T-helper 17 cell (primary cell): ENCODE measurements at places on chromosomes 1 and 21. TPM values are rescaled to one million over a fixed set of nuclear protein-coding genes. Genes with fewer than 3 reads are reported as not detected.

DNA sequence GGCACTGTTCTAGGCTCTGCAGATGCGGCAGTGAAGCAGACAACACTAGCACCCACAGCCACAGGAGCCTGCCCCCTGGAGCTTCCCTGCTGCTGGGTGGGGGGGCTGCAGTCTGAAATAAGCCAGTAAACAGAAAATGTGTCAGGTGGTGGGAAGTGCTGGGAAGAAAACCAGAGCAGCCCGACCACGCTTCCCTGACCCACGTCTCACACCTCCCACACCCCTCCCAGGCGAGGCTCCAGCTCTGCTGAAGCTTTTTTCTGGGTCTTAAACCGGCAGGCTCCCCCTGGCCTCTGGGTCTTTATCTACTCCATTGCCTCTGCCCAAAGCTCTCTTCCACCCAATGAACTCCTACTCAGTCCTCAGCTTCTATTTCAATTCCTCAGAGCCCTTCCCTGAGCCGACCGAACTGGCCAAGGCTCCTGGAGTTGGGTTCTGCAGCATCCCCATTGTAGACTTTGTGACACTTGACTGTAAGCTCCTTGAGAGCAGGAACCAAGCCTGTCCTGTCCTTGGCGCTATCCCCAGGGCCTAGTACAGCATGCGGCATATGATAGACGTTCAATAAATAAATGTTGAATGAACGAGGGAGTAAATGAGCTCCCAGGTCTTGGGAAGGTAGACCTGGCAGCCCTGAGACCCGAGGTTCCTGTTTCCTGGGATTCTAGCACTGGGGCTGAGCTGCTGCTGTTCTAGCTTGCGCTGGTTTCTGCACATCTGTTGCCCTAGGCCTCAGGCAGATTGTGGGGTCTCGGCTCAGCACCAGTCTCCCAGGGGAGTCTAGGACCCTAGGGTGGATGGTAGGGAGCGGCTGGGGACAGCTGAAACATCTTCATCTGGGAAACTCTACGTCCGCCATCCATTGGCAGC, 18.4 kb downstream of the MIIP start:
- H3K36me3 ChIP-seq, result no peaks in the 10 kb centered on the region
- H3K27ac ChIP-seq, result no peak overlapping the region
- H3K4me1 ChIP-seq, result no peaks in the 10 kb centered on the region
- no peak overlapping the region for H3K4me3 ChIP-seq

- H3K36me3 ChIP-seq, result peaks cover 2% of the 10 kb centered on the region
- H3K27me3 ChIP-seq, result peaks cover 5% of the 10 kb centered on the region
- DNase-seq, result peak; percentile 15
- no peak overlapping the region for H3K27ac ChIP-seq
- H3K4me1 ChIP-seq, result peaks cover 13% of the 10 kb centered on the region
Observed at GRCh38 chr1:231039161-231040018, 664 bp downstream of the FAM89A start.

DNA sequence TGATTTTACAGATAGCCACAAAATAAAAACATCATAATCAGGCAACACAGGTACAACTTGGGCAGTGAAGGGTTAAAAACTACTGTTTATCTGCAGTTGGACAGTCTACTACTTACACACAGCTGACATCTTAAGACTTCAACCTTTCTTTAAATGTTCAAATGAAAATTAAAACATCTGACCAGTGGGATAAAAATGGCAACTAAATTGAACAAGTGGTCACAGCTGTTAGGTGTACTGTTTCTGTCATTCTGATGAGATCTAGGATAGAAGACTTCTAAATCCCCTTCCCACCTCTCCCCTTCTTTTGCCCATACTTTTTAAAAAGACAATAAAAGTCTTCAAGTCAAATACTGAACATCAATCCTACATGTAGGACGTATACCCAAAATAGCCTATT, 56.2 kb downstream of the ENAH start:
- peaks cover 15% of the 10 kb centered on the region for H3K27me3 ChIP-seq
- DNase-seq, result no peak
- peaks cover 4% of the 10 kb centered on the region for H3K36me3 ChIP-seq
- H3K27ac ChIP-seq, result no peak overlapping the region
- H3K4me1 ChIP-seq, result no peaks in the 10 kb centered on the region
- H3K4me3 ChIP-seq, result no peak overlapping the region

GRCh38 chr1:62725255-62725654, 37.1 kb upstream of the DOCK7 start:
- peaks cover 5% of the 10 kb centered on the region for H3K36me3 ChIP-seq
- peaks cover 25% of the 10 kb centered on the region for H3K27me3 ChIP-seq
- peak overlapping the region; percentile 31 for H3K4me3 ChIP-seq
- no peak for DNase-seq

DNA sequence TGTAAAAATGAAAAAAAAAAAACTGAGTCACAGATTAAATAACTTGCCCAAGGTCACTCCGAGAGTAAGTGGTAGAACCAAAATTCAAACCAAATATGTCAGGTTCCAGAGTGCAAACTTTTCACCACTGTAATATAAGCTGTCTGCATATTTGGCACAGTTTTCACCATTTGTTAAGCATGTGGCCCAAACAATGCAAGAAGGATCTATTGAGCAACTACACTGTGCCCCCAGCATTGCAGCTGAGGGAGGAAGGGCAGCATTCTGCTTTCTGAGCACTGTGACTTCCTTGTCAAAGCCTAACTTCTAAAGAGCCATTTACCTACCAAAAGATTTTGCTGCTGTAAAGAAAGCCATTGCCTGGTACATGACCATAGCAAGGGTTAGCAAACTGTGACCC, 133.4 kb downstream of the SYT2 start:
- H3K36me3 ChIP-seq, result peaks cover 19% of the 10 kb centered on the region
- no peak overlapping the region for H3K27ac ChIP-seq
- no peak overlapping the region for H3K4me3 ChIP-seq
- H3K27me3 ChIP-seq, result no peaks in the 10 kb centered on the region
- DNase-seq, result no peak

DNA sequence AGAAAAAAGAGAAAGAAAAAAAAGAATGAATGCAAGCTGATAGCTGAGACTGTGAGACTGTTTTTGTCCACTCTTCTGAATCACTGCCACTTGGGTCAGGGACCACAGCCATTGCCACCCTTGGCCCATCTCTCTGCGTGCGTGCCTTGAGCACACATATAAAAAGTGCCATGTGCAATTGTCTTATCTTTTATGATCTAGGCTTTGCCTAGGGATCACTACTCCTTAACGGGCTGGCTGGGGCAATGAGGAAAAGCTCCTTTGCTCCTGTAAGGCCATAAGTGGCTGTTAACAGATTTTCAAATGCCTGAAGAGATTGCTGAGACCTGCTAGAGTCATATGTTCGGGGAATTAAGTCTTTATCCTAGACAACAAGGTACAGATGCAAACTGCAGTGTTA, 8.2 kb downstream of the SPATA46 start:
- H3K4me1 ChIP-seq, result peaks cover 2% of the 10 kb centered on the region
- H3K36me3 ChIP-seq, result no peaks in the 10 kb centered on the region
- no peak overlapping the region for H3K4me3 ChIP-seq
- no peak overlapping the region for H3K27ac ChIP-seq

- DNase-seq, result no peak
- H3K36me3 ChIP-seq, result peaks cover 3% of the 10 kb centered on the region
- no peaks in the 10 kb centered on the region for H3K27me3 ChIP-seq
- no peak overlapping the region for H3K27ac ChIP-seq
Observed at GRCh38 chr21:29144736-29145353, 14.4 kb downstream of the MAP3K7CL start.

- peaks cover 7% of the 10 kb centered on the region for H3K4me1 ChIP-seq
- H3K36me3 ChIP-seq, result no peaks in the 10 kb centered on the region
- H3K4me3 ChIP-seq, result no peak overlapping the region
- H3K27ac ChIP-seq, result no peak overlapping the region
- H3K27me3 ChIP-seq, result no peaks in the 10 kb centered on the region
- DNase-seq, result no peak
Observed at GRCh38 chr21:38760017-38760761, 45.5 kb upstream of the ETS2 start.

GRCh38 chr1:151494741-151495281, 16.4 kb upstream of the CGN start:
- H3K27me3 ChIP-seq, result no peaks in the 10 kb centered on the region
- H3K4me3 ChIP-seq, result no peak overlapping the region
- H3K27ac ChIP-seq, result no peak overlapping the region
- H3K36me3 ChIP-seq, result peaks cover 4% of the 10 kb centered on the region
- H3K4me1 ChIP-seq, result no peaks in the 10 kb centered on the region

Gene FHAD1
- not detected for total RNA-seq

GRCh38 chr1:67515324-67516080, 85.3 kb upstream of the SERBP1 start:
- peaks cover 7% of the 10 kb centered on the region for H3K27me3 ChIP-seq
- peaks cover 2% of the 10 kb centered on the region for H3K36me3 ChIP-seq
- H3K4me1 ChIP-seq, result no peaks in the 10 kb centered on the region

DNA sequence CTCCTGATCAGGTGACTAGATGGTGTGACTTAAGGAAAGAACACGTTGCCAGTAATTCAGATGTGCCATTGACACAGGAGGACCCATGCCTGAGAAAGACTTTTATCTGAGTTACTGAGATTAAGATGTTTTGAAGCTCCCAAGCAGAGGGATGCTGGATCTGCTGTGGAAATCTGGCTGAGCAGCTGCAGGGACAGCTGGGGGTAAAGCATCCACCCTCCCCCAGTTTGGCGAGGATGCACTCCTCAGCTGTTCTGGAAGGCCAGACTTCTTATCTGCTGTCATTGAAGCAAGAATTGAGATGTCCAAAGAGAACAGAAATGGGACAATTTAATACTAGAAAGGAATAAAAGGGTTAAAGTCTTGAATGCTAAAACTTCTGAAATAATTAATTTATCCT, 25.7 kb downstream of the TTC3 start:
- no peak overlapping the region for H3K27ac ChIP-seq
- H3K27me3 ChIP-seq, result no peaks in the 10 kb centered on the region
- no peak for DNase-seq
- H3K36me3 ChIP-seq, result peaks cover 4% of the 10 kb centered on the region
- no peak overlapping the region for H3K4me3 ChIP-seq

GRCh38 chr1:46131093-46131492, 1.3 kb downstream of the PIK3R3 start:
- no peak overlapping the region for H3K27ac ChIP-seq
- peaks cover 21% of the 10 kb centered on the region for H3K4me1 ChIP-seq
- DNase-seq, result no peak

GRCh38 chr1:201724766-201725118, 104.2 kb upstream of the IPO9 start:
- no peak overlapping the region for H3K4me3 ChIP-seq
- H3K27ac ChIP-seq, result peak overlapping the region; percentile 24
- DNase-seq, result no peak
- peaks cover 4% of the 10 kb centered on the region for H3K4me1 ChIP-seq

DNA sequence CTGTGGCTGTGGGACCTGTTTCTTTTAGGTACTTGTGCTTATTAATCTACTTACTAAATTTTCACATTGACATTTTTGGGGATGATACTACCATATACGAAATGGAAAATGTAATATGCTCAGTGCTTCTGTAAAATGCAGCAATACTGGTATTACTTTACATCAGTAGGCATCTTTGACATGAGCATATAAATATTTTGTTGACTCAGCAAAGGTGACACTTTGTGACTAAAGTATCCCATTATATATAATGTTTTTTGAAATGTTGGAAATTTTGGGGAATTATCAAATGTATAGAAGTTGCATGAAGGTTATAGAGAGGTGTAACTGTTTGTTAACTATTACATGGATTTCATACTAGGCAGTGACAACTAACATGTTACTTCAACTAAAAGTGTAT, 2.3 kb upstream of the FAM177B start:
- peak overlapping the region; percentile 15 for H3K4me3 ChIP-seq
- H3K27me3 ChIP-seq, result no peaks in the 10 kb centered on the region
- peaks cover 4% of the 10 kb centered on the region for H3K36me3 ChIP-seq
- peaks cover 4% of the 10 kb centered on the region for H3K4me1 ChIP-seq

- no peak overlapping the region for H3K4me3 ChIP-seq
- DNase-seq, result no peak
- H3K27ac ChIP-seq, result no peak overlapping the region
- H3K36me3 ChIP-seq, result no peaks in the 10 kb centered on the region
- H3K27me3 ChIP-seq, result peaks cover 45% of the 10 kb centered on the region
Observed at GRCh38 chr1:207670192-207670591, 25.3 kb downstream of the CR1L start.

- H3K36me3 ChIP-seq, result no peaks in the 10 kb centered on the region
- no peak for DNase-seq
- H3K27ac ChIP-seq, result no peak overlapping the region
Observed at GRCh38 chr1:226453015-226453704, 45.3 kb upstream of the PARP1 start.

GRCh38 chr1:173063171-173063570, 12.4 kb upstream of the TNFSF18 start:
- no peaks in the 10 kb centered on the region for H3K4me1 ChIP-seq
- DNase-seq, result no peak
- no peak overlapping the region for H3K27ac ChIP-seq
- H3K27me3 ChIP-seq, result no peaks in the 10 kb centered on the region
- H3K36me3 ChIP-seq, result no peaks in the 10 kb centered on the region
- H3K4me3 ChIP-seq, result no peak overlapping the region

DNA sequence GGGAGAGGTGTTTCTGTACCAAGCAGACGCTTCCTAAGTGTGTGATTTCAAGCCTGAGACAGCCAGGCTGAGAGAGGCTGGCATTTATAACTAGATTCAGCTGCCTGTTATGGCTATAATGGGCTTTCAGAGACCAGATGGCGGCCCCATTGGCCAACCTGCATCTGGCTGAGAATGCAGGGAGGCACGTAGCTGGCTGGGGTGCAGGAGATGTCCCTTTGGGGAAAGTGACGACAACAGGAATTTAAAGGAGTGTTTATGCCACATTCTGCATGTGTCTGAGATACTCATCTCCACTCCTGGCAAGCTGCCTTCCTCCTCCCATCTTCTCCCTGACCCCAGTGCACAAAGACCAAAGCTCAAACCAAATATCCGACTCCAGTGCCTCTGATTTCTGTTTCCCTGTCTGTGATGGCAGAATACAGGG, 21.3 kb upstream of the CCDC190 start:
- H3K27me3 ChIP-seq, result peaks cover 58% of the 10 kb centered on the region
- no peaks in the 10 kb centered on the region for H3K4me1 ChIP-seq
- no peak for DNase-seq
- no peaks in the 10 kb centered on the region for H3K36me3 ChIP-seq

Gene SPRR4
- total RNA-seq, result not detected

GRCh38 chr21:15066123-15066575, 1.3 kb upstream of the NRIP1 start:
- peaks cover 38% of the 10 kb centered on the region for H3K27me3 ChIP-seq
- peaks cover 5% of the 10 kb centered on the region for H3K36me3 ChIP-seq
- peaks cover 29% of the 10 kb centered on the region for H3K4me1 ChIP-seq
- peak overlapping the region; percentile 98 for H3K27ac ChIP-seq
- peak overlapping the region; percentile 98 for H3K4me3 ChIP-seq

Gene PRKAA2
- total RNA-seq, result not detected

Gene TCHH
- 0.05 TPM for total RNA-seq

Gene CFHR5
- not detected for total RNA-seq

- H3K27ac ChIP-seq, result no peak overlapping the region
- peaks cover 9% of the 10 kb centered on the region for H3K4me1 ChIP-seq
- H3K36me3 ChIP-seq, result no peaks in the 10 kb centered on the region
- no peak overlapping the region for H3K4me3 ChIP-seq
Observed at GRCh38 chr1:244371242-244372141, 80.2 kb downstream of the ADSS2 start.

DNA sequence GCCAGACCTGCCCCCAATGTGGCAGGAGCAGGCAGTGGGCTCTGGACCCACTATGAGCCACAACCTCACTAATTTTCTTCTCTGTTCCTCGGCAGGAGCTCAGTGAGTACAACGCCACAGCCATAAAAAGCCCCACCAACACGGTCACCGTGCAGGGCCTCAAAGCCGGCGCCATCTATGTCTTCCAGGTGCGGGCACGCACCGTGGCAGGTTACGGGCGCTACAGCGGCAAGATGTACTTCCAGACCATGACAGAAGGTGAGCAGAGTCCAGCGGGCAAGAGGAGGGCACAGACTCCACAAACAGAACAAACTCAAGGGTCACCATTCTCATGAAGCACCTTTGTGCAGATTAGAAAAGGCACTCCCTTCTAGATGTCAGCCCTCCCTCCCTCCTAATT, 79.9 kb downstream of the LACTBL1 start:
- H3K4me3 ChIP-seq, result no peak overlapping the region
- DNase-seq, result no peak
- H3K27ac ChIP-seq, result no peak overlapping the region
- H3K27me3 ChIP-seq, result peaks cover 53% of the 10 kb centered on the region
- H3K36me3 ChIP-seq, result peaks cover 2% of the 10 kb centered on the region
